ENCODE measurements at places on chromosomes 2 and 18. TPM values are rescaled to one million over a fixed set of nuclear protein-coding genes. Genes with fewer than 3 reads are reported as not detected.

The TRIM43 gene
- total RNA-seq: not detected

The ANKRD12 gene
- 40.7 TPM for total RNA-seq

The SPDYA gene
- 2.0 TPM for total RNA-seq

The FOXD4L1 gene
- 0.92 TPM for total RNA-seq

The KATNAL2 gene
- 7.6 TPM for total RNA-seq

The BCL2 gene
- total RNA-seq: 4.0 TPM

The PLB1 gene
- 1.6 TPM for total RNA-seq

The RGPD3 gene
- total RNA-seq: not detected

DNA sequence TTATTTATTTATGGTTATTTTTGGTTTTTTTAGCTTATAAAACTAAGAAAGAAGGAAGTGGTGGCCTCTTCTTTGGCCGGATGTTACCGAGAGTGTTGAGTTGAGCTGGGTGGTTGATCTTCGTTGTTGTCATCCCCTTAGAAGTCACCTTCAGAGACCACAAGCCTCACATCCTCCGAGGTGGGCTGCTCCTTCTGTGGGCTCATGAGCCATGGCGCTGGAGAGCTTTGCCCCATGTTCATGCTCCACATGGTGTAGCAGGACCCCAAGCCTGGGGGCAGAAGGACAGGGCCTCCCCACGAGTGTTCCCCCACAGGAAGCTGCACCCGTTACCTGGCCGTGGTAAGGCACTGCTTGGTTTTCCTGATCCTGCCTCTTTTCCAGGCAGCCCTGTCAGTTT lies 23.4 kb downstream of the SNTG2 start:
- H3K27ac ChIP-seq: no peak overlapping the region
- H3K36me3 ChIP-seq: no peaks in the 10 kb centered on the region
- H3K4me1 ChIP-seq: no peaks in the 10 kb centered on the region
- H3K27me3 ChIP-seq: no peaks in the 10 kb centered on the region

DNA sequence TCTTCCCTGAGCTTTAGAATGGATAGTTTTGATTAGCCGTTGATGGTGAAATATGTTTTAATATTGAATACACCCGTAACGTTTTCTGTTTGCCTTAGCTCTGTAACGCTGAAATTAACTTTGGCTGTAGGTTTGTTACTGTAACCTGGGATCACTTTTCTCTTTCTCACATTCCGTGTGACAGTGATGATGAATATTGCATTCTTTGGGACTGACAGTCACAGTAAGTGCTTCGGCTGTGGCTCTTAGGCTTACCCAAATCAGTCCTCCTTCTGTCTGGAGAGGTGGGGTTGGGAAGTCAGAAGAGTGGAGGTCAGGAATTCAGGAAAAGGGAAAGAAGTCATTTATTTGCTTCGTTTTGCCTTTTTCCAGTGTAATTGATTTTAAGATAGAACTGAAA lies 18.0 kb downstream of the RMC1 start:
- peaks cover 69% of the 10 kb centered on the region for H3K36me3 ChIP-seq
- H3K4me3 ChIP-seq: no peak overlapping the region
- no peak overlapping the region for H3K27ac ChIP-seq

GRCh38 chr2:30266051-30266621 lies 34.8 kb downstream of the LBH start:
- no peaks in the 10 kb centered on the region for H3K36me3 ChIP-seq
- H3K4me1 ChIP-seq: peaks cover 12% of the 10 kb centered on the region
- H3K27me3 ChIP-seq: no peaks in the 10 kb centered on the region
- no peak overlapping the region for H3K4me3 ChIP-seq
- no peak overlapping the region for H3K27ac ChIP-seq

GRCh38 chr2:182763311-182763912 lies 47.4 kb downstream of the DNAJC10 start:
- no peak overlapping the region for H3K4me3 ChIP-seq
- no peak overlapping the region for H3K27ac ChIP-seq
- H3K36me3 ChIP-seq: peaks cover 33% of the 10 kb centered on the region

DNA sequence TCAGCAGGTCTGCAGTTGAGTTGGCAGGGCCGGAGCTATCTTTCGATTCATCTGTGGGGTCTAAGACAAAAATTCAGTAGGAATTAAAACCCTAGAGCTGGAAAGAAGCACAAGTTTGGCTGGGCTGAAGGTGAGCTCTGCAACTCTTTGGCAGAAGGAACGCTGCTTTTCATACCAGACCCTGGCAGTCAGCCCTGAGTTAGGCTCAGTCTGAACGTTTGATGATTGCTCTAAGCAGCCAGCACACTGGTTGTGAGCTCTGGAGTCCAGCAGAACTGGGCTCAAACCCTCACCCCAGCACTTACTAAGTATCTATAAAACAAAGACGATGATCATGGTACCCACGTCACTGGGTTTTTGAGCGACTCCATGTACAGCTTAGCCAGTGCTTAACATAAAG lies 192.5 kb downstream of the TNS1 start:
- H3K27ac ChIP-seq: no peak overlapping the region
- no peaks in the 10 kb centered on the region for H3K4me1 ChIP-seq
- DNase-seq: no peak

DNA sequence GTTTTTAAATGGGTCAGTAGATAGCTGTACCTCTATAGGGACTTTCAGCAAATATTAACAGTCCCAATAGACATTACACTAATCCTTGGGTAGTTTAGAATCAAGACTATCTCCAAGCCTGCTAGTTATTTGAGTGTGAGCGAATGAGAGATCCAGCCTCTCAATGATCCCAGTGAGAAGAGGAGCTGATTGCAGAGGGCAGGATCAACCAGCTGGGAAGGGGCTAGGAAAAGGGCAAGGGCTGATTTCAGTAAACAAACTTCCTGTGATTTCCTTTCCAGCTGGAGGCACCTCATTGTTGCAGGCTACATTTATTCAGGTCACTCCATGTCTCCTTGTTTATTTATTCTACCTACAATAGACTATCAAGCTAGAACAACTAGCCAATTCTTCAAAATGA lies 84.1 kb upstream of the CTNNA2 start:
- H3K4me1 ChIP-seq: no peaks in the 10 kb centered on the region
- no peak overlapping the region for H3K27ac ChIP-seq
- no peaks in the 10 kb centered on the region for H3K27me3 ChIP-seq
- no peak overlapping the region for H3K4me3 ChIP-seq
- DNase-seq: no peak
- no peaks in the 10 kb centered on the region for H3K36me3 ChIP-seq

- H3K4me1 ChIP-seq: no peaks in the 10 kb centered on the region
- H3K4me3 ChIP-seq: no peak overlapping the region
- H3K36me3 ChIP-seq: no peaks in the 10 kb centered on the region
These were observed 68.8 kb downstream of the ACAA2 start for GRCh38 chr18:49744376-49745008.

DNA sequence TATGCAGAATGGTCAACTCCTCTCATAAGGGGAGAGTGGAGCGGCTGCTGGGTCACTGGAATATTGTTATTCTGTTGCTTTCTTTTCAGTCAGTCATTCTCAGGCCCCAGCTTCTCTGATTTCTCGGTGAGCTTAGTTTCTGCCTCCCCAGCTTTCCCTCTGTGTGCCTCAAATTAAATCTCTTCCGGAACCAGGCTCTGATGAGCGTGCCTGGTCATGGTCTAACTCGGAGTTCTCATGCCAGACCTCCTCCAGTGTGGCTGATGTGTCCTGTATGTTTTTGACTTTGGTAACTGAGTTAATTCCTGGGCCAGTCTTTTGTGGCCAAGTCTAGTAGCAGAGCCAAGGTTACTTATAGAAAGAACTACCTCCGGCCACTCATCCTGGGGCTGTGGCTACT lies 4.9 kb upstream of the STK11IP start:
- no peaks in the 10 kb centered on the region for H3K27me3 ChIP-seq
- H3K27ac ChIP-seq: no peak overlapping the region
- no peak for DNase-seq
- H3K4me3 ChIP-seq: no peak overlapping the region
- peaks cover 13% of the 10 kb centered on the region for H3K36me3 ChIP-seq

- DNase-seq: no peak
- H3K27me3 ChIP-seq: no peaks in the 10 kb centered on the region
- peaks cover 41% of the 10 kb centered on the region for H3K4me1 ChIP-seq
- H3K4me3 ChIP-seq: no peak overlapping the region
- peaks cover 17% of the 10 kb centered on the region for H3K36me3 ChIP-seq
These were observed 45.8 kb upstream of the FLACC1 start for GRCh38 chr2:201402651-201403562.

- no peak overlapping the region for H3K27ac ChIP-seq
- DNase-seq: no peak
- no peak overlapping the region for H3K4me3 ChIP-seq
- H3K27me3 ChIP-seq: no peaks in the 10 kb centered on the region
- peaks cover 11% of the 10 kb centered on the region for H3K4me1 ChIP-seq
These were observed 25.4 kb upstream of the FMNL2 start for GRCh38 chr2:152309352-152310214.

GRCh38 chr18:24219561-24220317 lies 80.9 kb downstream of the CABYR start:
- no peak overlapping the region for H3K4me3 ChIP-seq
- no peaks in the 10 kb centered on the region for H3K27me3 ChIP-seq
- H3K36me3 ChIP-seq: peaks cover 3% of the 10 kb centered on the region
- no peak overlapping the region for H3K27ac ChIP-seq

DNA sequence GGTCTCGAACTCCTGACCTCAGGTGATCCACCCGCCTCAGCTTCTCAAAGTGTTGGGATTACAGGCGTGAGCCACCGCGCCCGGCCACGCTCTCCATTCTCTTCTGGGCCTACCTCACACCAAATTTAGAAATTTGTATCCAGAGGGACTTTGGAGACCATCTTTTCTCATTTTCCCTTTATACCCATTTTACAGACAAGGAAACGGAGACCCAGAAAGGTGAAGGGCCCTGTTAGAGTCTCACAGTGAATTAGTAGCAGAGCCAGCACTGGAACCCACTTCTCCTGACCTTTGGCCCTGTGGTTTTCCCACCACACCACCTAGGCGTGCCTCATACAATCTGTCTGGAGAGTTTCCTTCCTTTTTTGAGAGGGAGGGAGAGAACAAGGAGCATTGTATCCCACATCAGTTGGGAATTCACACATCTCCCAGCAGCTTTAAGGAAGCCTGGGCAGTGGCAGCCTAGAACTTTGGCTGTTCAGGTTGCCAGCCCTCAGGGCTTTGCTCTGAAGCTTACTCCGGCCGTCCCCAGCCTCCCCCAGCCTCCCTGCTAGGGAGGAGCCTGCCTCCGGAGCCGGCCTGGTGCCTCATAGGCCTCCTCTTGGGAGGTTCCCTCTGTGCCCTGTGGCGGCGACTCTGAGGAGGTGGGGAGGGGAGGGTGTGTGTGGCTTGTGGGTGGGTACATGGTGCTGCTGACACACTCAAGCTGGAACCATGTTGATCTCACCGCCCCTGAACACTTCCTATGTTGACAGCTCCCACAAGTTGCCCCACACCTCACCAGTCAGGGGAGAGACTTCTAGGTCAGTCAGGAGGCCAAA lies 13.8 kb downstream of the FOSL2 start:
- H3K27ac ChIP-seq: peak overlapping the region; percentile 55
- peak; percentile 68 for DNase-seq
- H3K4me1 ChIP-seq: peaks cover 57% of the 10 kb centered on the region

- no peak overlapping the region for H3K27ac ChIP-seq
- H3K4me3 ChIP-seq: no peak overlapping the region
- no peaks in the 10 kb centered on the region for H3K4me1 ChIP-seq
- H3K27me3 ChIP-seq: peaks cover 74% of the 10 kb centered on the region
These were observed 129.4 kb downstream of the SH3RF3 start for GRCh38 chr2:109258376-109258775.

GRCh38 chr2:130327703-130328527 lies 14.8 kb upstream of the IMP4 start:
- no peak overlapping the region for H3K4me3 ChIP-seq
- no peaks in the 10 kb centered on the region for H3K36me3 ChIP-seq
- DNase-seq: no peak
- peaks cover 77% of the 10 kb centered on the region for H3K27me3 ChIP-seq

DNA sequence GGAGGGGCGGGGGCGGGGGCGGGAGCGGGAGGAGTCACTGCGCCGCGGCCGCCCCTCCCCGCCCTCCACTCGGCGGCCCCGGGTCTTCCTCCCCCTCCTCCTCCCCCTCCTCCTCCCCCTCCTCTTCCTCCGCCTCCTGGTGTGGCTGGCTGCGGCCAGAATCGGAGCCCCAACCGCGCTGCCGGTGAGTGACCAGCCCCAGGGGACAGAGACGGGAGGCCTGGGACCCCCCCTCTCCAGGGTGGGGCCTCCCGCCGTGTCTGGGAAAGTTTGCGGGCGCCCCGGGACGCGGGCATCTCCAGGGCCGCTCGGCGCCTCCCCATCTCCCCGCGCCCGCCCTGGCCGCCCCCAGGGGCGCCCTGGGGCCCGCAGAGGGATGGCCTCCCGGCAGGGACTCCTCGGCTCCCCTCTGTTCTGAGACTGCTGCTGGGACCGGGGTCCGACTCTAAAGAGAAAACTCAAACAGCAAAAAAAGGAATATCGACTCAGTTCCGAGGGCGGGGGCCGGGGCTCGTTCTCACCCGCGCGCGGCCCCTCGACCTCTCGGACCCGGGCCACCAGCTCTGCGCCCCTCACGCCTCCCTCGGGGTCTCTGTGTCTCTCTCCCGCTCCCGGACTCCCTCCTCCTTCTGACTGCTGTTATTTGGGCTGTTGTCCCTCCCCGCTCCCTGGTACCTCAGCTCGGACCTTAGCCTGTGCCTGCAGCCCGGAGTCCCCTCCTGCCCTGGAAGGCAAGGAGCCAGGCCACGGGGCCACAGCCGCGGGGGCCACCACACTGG lies at the start of gene STON1:
TSS of gene STON1 (plus strand) at position 122 of the 779 bp plus-strand sequence. CDS start 50,480 bp downstream, outside the sequence.
- H3K27ac ChIP-seq: no peak within 1 kb of the TSS
- no peaks in the 10 kb centered on the region for H3K4me1 ChIP-seq
- H3K36me3 ChIP-seq: peaks cover 15% of the 10 kb centered on the region

DNA sequence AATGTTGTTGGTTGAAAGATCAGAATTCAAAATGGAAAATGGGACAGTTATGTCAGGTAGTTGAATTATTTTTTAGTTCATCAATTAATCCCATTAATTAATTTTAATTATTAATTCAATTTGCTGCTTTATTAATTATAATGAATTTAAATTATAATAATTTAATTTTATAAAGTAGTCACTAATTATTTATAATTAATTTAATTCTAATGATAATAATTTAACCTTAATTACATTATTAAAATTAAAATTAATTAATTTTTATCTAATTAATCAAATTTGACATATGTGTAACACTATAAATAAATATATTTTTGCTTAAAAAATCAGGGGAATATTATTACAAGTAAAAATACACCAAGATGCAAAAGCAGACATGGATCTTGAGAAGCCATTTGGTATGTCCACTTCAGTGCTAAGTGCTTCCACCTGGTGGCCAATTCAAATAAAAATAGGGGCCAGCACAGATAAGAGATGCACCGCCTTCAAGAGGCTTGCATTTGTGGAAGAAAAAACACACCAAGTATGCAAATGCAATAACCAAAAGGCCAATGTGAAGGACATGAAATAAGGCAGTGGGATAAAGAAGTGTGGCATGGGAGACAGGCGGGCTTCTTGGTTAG lies 73.2 kb downstream of the MBP start:
- peak; percentile 82 for DNase-seq
- H3K4me3 ChIP-seq: no peak overlapping the region
- peaks cover 61% of the 10 kb centered on the region for H3K4me1 ChIP-seq
- peaks cover 83% of the 10 kb centered on the region for H3K36me3 ChIP-seq

Data from Calu3 (cell line).